ENCODE measurements at places on chromosomes 6 and 20.

GRCh38 chr6:154386848-154387717, 30.5 kb upstream of the IPCEF1 start:
- peak; percentile 78 for DNase-seq

DNA sequence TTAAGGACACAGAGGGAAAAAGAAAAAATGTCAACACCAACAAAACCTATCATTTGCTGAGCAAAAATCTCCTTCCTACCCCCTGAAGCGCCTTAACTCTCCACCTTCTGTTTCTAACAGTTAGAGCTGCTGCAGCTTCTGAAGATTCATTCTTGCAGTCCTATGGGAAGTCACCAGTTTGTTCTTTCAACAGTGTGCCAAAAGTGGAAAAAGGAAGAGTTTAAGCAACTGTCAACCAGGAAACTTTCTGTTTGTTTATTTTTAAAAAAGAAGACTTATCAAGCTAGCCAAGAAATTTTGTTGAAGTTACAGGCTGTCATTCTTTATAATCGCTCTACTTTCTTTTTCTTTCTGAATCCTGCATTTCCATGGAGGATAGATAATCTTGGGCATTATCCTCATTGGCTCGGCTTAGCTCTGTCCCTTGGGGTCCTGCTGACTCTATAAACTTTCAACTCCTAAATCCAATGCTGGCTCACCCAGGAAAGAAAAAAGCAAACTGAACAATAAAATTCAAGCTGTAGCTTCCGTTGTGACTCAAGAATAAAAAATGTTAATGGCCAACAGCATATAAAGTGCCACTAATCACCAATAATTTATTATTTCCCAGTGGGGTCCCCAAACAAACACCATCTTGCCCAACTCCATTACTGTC, 172.8 kb upstream of the CITED2 start:
- DNase-seq, result no peak

DNA sequence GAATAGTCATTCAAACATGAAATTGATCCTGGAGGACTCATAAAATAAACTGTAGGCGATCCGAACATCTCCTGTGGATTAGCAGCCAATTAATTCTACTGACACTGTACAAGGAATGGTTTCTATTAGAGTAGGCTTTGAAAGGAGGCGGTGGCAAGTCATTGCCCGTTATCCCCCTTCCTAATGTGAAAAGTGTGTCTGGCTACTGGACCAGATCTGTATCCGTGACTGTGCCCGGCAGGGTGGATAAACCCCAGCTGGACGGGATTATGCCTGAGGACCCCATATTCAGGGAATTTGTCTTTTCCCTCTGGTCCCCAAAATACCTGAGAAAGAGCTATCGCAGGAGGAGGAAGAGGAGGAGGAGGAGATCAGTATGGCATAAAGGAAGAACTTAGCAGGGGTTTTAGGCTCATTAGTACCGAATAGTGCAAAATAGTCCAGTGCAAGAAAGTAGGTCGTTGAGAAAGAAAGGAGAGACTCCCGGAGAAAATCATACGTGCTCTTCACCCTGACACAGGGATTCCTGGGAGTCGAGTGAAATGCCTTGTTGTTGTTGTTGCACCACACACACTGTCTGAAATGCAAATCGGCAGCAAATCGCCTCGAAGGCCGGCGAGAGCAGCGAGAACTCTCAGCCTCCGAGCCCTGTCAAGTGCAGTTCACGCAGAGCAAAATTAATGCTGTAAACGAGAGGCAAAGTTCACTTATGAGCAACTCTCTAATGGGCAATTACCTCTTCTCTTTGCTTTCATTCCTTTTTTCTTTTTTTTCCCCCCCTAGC, 178.9 kb upstream of the ARID1B start:
- no peak for DNase-seq

DNA sequence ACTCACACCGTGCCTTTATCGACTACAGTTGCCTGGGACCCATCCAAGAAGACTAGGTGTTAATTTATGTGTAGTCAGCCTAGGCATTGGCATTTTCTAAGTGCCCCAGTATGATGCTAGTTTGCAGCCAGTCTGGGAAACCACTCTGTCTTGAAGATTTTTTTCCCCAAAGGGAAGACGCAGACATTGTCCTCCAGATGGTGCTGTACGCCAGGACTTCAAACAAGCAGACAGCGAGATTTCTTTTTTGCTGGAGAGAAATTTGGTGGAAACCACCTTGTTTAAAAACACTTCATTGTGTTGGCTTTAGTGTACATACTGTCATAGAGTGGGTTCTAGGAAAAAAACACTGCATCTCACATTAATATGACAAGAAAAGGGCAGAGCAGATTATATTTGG, 30.0 kb downstream of the ALDH5A1 start:
- no peak for DNase-seq

- DNase-seq, result no peak
Observed at GRCh38 chr6:140105857-140106256, 731.4 kb upstream of the CITED2 start.

DNA sequence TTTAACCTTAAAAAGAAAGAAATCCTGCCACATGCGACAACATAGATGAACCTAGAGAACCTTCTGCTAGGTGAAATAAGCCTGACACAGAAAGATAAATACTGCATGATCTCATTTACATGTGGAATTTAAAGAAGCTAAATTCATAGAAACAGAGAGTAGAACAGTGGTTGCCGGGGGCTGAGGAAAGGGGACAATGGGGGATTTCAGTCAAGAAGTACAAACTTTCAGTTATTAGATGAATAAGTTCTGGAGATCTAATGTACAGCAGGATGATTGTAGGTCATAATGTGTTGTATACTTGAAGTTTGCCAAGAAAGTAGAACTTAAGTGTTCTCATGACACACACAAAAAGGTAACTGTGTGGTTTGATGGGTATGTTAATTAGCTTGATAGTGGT, 204.3 kb upstream of the PRSS16 start:
- DNase-seq, result no peak

GRCh38 chr6:131029626-131030297, 33.3 kb downstream of the EPB41L2 start:
- DNase-seq, result peak; percentile 35

- DNase-seq, result no peak
Observed at GRCh38 chr6:168826726-168827585, 386.0 kb downstream of the SMOC2 start.
